ENCODE measurements at places on chromosomes 1 and 21. TPM values are rescaled to one million over a fixed set of nuclear protein-coding genes. Genes with fewer than 3 reads are reported as not detected.

DNA sequence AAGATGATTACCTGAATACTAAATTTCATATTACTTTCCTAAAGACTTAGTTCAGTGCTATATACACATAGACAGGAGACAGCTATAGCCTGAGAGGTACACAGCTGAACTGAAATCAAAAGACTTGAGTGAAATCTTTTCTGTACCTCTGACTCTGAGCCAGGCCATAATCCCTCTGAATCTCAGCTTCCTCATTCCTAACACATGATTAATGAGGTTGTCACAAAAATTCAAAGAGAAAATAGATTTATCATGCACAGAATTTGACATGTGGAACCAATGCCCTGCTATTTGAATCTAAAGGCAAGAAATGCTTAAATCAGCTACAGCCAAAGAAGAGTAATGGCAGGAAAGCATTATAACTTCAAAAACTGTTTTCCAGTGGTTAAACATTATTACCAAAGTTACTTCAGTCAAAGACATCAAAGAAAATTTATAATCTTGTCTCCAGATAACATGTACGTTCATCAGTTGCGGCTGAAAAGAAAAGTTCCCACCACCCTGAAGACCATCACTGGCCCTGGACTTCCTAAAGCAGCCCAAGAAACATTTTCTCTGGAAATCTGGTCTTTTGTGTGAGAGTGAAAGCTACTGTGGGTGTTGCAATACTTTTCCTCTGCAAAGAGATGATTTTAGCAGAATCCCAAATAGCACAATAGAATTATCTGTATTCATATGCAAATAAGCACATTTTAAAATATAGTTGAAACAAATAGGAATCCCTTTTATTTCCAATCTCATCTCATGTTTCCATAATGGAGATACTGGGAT, 13.8 kb upstream of the ATP1A1 start:
- no peak for DNase-seq

DNA sequence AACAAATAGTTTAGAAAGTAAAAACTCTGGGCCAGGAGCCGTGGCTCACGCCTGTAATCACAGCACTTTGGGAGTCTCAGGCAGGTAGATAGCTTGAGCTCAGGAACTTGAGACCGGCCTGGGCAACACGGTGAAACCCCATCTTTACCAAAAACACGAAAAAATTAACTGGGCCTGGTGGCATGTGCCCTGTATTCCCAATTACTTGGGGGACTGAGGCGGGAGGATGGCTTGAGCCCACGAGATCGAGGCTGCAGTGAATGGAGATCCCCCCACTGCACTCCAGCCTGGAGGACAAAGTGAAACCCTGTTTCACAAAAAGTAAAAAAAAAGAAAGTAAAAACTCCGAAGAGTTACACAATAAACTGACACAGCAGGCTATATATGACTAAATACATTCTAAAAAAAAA, 10.6 kb downstream of the CEP170 start:
- no peak for DNase-seq

DNA sequence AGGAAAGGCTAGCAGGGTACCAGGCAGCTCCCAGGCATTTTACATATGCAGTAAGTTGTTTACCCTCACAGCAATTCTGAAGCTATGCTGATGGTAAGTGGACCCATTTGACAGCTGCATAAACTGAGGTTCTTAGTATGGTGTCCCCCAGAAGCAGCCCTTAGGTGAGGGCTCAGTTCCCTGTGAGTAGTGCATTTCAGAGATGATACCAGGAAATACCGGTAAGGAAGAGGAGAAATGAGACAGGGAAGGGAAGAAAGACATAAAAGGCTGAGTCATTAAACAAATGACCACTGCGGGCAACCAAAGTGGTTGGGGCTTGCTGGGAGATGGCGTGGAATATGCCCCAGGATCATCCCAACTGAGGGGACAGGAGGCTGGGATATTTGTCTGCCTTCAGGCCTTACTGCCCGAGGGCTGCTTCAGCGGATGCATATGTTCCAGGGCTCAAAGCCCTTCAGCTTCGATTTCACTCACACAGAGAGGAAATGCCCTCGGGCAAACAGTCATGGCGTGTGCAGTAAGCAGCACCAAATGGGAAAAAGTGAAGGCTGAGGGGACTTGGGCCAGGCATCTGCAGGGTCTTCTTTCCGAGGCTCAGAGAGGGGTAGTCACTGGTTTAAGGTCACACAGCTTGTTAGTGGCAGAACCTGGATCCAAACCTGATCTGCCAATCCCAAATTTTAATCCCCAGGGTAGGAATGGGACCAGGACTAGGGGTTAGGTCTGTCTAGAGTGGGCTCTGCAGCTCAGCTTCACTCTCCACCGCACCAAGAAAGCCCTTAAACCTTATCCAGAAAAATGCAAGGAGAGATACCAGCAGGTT, 133.7 kb upstream of the RUNX3 start:
- DNase-seq, result no peak

Gene IER5
- 36.7 TPM for total RNA-seq

Gene KIF21B
- total RNA-seq, result 1.6 TPM

DNA sequence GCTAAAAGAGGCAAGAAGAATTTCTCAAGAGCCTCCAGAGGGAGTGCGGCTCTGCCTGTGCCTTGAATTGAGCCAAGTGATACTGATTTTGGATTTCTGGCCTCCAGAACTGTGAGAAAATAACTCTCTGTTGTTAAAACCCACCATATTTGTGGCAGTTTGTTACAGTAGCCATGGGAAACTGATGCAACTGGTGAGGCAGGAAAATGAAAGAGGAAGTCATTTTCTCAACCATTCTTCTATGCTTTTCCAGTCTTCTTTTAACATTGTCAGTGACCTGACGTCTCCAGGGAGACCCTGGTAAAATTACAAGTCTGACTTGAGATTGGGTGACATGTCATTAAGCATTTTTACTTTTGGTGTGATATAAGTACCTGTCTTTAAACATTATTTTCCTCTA, 5.8 kb downstream of the OR6P1 start:
- no peak for DNase-seq
